ENCODE measurements at places on chromosomes 4 and X.
A peak's percentile ranks its signal among the peaks of the same experiment; 100 is the strongest.

DNA sequence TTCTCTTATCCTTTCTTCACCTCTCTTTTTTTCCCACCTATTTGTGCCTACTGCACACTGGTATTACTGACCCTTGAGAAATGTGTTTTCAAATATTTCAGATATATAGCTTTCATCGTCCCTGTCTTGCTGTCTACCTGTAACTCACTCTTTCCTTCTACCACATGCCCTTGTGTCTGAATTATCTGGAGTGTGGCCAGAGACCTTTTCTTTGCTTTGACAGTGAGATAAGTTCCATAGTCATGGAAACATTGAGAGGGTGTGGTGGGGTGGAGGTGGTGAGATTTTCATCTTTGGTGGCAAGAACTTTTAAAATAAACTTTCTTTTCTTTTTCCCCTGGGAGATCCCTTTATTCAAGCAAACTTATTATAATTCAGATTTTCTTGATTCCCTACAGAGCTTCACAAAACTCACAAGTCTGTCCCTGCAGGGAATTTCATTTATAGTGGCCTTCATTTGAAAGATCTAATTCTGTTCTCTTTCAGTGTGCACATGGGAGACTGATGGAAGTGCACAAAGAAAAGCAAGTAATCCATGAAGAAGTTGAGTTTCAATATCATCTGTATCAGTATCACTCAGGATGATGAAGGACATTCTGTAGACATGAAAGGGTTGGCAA, 95.7 kb downstream of the SH2D1A start:
- DNase-seq, result peak; percentile 0

DNA sequence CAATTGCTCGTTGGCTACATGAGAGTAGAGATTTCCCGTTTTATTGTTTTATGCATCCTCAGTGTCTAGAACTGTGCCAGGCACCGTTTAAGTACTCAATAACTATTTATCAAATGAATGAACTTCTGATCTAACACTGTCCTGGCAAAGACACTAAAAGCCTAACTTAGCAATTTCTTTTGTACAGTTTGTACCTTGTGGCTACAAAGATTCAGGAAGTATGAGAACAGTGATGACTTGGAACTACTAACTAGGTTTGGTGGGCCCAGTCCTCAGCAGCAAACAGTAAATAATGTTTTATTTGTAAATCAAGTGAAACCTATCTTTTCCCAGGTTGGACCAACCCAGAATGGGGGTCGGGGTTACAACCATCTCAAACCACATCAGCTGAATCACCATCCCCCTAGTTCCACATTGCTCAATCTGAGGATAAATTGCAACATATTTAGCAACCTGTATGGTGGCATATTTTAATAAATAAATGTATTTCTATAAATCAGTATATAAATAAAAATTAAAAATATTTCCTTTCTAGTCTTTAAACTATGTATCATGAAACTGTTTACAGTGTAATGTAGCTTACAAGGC, 12.3 kb upstream of the SCRG1 start:
- no peak for DNase-seq

- no peak for DNase-seq
These were observed 109.7 kb upstream of the CPEB2 start for GRCh38 chr4:14892563-14892962.

- no peak for DNase-seq
These were observed 207.3 kb downstream of the SLC7A11 start for GRCh38 chr4:138034871-138035270.

DNA sequence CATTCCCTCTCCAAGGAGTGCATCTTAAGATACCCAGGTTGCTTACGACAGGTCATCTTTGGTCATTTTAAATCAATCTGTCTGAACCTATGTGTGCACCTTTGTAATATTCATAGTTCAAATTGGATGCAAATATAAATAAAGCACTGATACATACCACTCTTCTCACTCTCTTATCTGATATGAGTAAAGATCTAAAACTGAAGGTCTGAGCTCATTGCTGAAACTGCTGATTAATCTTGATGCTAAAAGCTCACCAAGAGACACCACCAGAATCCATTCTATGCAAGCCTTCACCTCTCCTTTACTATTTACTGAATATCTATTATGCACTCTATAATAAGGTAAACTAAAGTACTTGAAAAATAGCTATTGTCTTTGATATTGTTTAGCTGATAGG, 16.6 kb downstream of the HSD17B13 start:
- no peak for DNase-seq

Data from activated CD4-positive, alpha-beta T cell treated with anti-CD3 and anti-CD28 coated beads, Interleukin-2, amount 50 U/mL, for 24 hours (primary cell).